ENCODE measurements at places on chromosomes 11 and 22.

DNA sequence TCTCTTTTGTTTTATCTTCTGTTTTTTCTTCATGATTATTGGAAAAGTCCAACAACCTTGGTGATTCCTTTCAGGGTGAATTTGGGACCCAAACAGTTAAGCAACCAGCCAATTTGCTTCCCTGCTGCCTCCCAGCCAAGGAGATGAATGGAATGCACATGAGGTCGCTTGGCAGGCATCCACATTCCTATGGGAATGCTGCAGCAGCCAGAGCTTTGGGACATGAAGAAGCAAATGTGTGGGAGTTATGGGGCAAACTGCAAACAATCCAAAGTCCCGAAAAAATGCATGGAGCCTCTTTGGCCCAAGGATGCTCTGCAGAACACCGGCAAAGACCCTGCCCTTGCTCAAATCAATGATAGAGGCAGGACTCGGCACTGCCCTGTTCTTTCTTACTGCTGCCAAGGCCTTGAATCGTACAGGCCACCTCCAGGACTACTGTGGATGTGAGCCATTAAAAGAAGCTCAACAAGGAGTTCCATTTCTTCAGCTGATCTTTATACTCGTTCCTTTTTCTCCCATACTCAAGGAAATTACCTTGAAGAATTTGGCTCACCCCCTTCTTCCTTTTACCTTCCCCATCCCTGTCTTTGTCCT, 117.3 kb upstream of the TEAD1 start:
- no peak for DNase-seq

- DNase-seq: no peak
These were observed 10.9 kb downstream of the PHLDB1 start for GRCh38 chr11:118618115-118618990.

- DNase-seq: no peak
These were observed 3.0 kb upstream of the RRAS2 start for GRCh38 chr11:14361951-14362350.

DNA sequence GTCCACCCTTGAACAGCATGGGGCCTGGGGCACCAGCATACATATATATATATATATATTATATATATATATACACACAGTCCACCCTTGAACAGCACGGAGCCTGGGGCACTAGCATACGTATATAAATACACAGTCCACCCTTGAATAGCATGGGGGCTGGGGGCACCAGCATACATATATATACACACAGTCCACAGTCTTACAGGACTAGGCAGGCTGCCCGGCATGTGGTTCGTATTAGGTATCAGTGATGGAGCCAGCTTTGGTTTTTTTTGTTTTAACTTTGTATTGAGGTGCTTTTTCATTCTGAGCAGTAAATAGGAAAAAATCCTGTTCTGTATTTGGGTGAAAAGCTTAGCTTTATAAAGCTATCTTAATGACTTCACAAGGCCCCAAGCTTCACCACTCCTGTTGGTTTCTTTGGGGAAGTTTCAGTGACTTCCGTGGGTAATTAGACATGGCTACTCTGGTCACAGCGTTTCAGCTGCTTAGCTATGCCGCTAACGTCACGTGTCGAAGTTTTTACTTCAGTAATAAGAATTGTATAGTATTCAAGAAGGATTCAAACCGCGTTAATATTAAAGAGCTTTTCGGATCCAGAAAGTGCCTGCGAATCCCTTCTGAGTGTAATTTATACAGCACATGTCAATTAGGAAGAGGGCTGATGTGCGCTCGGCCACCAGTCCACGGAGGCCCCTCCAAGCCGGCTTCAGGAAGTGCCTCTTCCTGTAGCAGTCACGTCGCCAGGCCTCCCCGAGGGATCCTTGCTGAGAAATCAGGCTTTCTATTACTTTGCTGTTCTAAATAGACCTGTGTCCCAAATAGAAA, 179.7 kb downstream of the TBC1D22A start:
- DNase-seq: no peak
